Activated naive CD8-positive, alpha-beta T cell treated with anti-CD3 and anti-CD28 coated beads for 36 hours (primary cell): ENCODE measurements at places on chromosomes 1 and 21. TPM values are rescaled to one million over a fixed set of nuclear protein-coding genes. Genes with fewer than 3 reads are reported as not detected.

GRCh38 chr1:155043301-155043702, 7.8 kb upstream of the ADAM15 start:
- H3K27ac ChIP-seq = no peak overlapping the region
- H3K4me1 ChIP-seq = peaks cover 11% of the 10 kb centered on the region

DNA sequence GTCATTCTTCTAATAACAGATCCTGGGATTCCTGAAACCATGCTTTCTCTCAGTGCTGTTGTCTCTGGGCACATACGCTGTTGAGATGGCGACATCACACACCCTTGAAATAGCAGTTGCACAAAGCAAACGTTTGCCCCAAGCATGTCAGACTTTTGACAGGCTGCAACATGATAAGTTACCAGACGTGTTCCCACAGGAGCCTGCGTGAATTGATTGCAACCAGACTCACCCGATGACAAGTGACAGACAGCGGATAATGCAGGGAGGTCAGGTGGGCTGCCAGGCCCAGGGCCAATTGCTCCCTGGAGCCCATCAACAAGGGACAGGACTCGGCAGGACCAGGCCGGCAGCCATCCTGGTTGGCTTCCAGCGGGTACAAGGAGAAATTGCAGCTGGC, 310.9 kb downstream of the SIPA1L2 start:
- H3K4me3 ChIP-seq = no peak overlapping the region
- H3K36me3 ChIP-seq = no peaks in the 10 kb centered on the region
- no peak overlapping the region for H3K27ac ChIP-seq
- no peak for DNase-seq

DNA sequence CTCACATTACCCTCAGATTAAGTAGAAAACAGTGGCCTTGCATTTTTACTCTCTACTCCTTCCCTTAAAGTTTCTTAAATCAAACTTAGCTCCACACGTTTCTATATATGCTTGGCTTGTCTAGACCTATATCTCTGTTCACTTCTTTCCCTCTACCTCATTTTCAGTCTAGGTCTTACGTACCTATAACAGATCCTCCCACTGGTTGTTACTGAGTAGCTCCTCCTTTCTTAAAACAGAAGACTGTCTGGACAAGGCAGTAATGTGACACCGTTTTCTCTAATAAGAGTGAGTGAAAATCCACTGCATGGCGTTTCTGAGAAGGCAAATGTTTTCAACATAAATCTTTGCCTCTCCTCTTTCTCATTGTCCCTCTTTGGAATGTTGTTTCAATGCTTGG, 211.7 kb upstream of the POGK start:
- H3K27ac ChIP-seq = no peak overlapping the region
- H3K36me3 ChIP-seq = no peaks in the 10 kb centered on the region
- peaks cover 3% of the 10 kb centered on the region for H3K27me3 ChIP-seq
- DNase-seq = no peak
- H3K4me3 ChIP-seq = no peak overlapping the region
- no peaks in the 10 kb centered on the region for H3K4me1 ChIP-seq

The BEST4 gene
- total RNA-seq = 1.8 TPM
